ENCODE measurements at places on chromosomes 11 and 22.

DNA sequence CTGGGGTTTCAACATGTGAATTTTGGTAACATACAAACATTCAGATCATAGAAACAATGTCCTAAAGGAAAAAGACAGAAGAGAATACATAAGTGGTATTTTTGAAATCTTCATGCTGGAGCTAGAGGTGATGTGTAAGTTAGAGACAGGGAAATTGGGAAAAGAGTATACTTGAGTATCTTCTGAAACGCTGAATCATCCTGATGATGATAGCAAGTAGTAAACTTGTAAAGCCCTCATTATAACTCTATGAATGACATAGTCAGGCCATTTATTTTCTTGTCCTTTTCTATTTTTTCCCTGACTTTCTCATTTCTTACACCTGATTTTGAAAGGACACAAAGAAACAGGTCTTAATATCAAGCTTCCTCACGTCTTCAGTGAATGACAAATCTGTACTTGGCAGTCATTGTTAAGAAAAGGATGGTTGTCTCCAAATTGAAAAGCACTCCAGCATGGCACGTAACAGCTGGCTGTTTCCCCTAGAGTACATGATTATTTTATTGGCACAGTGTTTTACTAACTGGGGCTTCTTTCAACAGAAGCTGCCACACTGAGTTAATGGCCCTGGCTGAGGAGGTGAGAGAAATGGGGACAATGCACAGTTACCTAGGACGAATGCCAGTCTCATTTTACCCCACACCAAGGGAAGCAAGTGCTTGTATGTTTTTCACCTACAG lies 140.7 kb upstream of the CTSC start:
- DNase-seq, result no peak

DNA sequence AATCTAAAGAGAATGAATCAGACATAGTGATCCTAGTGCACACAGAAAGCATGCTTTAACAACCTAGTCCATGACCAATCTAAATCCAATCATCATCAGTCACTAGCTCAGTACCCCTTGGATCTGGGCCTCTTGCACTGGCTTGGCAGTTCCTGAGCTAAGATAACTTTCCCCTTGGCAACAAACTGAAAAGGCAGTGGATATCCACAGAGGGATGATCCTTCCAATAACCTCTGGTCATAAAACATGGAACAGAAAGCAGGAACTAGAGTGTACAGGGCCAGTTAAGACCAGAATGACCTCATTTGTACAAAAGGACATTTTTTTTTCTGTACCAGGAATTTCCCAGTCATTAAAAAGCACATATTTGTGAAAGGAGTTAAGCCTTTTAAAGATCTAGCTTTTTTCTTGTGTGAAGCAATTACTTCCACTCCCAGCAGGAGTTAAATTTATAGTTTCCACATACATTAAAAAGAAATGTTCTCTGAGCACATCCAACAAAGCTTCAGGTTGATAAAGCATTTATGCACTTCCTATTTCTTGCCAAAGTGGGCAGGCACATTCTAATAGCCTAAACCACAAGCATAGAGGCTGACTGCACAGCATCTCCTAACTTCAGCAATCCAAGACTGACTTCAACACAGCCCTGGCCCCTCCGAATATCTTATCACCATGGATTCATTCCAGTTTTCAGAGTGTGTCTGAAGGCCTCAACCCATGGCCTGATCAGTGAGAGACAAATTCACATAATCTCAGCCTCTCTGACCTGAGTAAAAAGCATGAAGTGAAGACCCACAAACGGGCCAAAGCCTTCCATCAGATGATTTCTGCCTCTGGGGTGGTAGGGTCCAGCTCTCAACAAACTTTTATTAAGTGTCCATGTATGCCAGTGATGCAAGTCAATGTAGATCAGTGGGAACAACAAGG lies 29.9 kb downstream of the GUCY1A2 start:
- DNase-seq, result no peak

DNA sequence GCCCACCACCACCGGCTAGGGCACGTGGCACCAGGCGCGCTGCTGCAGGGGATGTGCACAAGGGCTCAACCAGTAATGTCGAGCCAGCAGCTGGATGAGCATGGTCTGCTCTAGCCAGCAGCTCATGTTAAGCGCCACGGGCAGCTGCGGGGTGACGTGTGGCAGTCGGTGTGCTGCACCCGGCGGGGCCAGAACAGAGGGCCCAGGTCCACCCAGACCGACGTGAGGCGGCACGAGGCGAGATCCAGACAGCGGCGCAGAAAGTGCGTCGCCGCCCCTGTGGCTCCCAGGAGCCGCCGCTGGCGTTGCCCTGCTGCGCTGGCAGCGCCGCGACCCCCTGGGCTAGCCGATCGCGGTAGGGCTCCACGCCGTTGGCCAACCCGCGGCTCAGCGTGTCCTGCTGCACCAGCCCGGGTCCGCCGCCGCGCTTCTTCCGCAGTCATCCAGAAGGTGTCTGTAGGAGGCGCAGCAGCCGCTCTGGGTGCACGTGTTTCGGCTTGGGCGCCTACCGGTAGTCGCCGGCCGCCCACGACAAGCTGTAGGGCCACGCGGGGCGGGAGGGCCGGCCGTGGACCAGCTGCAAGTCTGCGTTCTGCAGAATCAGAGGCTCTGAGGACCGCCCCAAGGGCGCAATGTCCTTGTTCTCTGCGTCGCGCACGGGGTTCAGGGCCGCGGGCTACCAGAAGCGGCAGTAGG lies 4.6 kb upstream of the GALR3 start:
- DNase-seq, result no peak

DNA sequence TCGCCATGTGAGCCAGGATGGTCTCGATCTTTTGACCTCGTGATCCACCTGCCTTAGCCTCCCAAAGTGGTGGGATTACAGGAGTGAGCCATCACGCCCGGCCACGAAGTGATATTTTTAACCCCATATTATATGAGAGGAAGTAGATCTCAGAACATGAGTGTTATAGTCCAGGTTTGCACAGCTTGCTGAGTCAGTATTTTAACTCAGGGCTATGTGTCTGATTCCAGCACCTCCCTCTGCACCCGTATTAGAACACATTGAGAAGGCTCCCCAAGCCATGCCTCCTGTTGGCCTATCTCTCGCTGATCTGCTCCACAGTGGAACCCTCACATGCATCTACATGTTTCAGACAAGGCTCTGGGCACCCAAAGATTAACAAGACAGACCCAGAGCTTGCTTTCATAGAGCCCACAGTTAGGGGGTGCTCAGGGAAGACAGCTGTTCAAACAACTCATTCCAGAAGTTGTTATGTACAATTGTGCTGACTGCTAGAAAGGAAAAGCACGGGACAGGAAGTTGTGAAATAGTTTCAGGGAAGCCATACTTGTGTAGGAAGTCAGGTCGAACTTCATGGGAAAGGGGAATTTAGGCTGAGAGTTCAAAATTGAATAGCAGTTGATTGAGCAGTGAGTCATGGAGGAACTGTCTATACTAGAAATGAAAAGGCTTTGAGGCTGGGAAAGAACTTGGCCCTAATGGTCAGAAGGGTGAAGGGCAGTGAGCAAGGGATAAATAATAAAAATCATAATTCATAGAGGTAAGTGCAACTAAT lies 49.3 kb upstream of the CLPB start:
- DNase-seq, result peak; percentile 82

- no peak for DNase-seq
These were observed 1.9 kb downstream of the TEAD1 start for GRCh38 chr11:12675951-12676711.

- no peak for DNase-seq
These were observed 195.9 kb upstream of the SESN3 start for GRCh38 chr11:95426823-95427462.

DNA sequence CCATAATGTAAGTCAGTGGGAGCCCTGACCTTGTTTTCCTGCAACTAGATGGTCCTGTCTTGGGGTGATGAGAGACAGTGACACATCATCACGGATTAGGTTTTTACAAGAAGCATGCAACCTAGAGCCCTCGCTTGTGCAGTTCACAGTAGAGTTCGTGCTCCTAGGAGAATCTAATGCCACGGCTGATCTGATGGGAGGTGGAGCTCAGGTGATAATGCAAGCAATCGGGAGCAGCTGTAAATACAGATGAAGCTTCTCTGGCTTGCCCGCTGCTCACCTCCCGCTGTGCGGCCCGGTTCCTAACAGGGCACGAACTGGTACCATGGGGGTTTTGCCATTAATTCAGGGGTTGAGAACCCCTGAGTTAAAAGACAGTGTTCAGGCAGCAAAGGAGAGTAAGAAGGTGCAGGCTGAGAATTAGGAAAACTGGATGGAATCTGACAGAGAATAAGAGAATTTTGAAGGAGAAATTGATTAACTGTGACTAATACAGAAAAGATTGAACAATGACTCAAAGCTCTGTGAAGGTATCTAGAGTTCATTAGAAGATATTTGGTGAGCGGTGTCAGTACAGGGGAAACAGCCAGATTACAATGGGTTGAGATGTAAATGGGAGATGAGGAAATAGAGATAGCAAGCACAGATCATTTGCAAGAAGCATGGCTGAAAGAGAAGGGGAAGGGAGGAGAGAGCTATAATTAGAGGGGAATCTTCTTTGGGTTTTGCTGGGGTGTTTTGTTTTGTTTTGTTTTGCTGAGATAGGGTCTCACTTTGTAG lies 21.0 kb downstream of the WEE1 start:
- DNase-seq, result no peak

DNA sequence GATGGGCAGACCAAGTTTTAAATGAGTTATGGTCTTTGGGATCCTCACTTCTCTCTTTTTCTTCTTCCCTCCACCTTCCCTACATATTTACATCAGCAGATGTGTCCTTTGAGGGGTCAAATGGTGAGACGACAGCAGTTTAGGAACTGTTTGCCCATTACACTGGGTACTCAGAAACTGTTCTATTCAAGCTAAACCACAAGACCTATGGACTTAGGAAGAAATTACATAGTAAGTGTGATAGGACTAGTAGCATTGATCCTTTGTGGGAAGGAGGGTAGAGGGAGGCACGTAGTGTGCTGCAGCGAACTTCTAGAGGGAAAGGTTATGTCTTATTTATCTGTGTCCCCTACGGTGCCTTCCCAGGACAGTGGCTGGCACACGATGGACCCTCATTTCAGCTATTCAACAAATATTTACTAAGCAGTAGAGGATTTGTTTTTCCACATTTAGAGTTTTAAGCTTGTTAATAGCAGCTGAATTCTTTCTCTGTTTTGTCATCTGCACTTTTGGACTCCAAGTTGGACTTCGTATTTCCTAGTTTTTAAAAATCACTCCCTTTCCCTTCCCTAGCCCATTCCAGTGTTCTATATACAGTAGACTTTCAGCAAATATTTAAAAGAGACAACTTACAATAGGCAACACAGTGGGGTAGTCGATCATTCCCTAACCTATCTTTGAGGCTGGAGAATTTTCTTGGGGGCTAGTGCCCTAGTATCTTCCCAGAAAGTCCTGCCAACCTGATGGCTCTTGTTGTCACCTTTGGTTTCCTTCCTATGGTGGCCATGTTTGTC lies 13.9 kb downstream of the FZD4 start:
- no peak for DNase-seq

DNA sequence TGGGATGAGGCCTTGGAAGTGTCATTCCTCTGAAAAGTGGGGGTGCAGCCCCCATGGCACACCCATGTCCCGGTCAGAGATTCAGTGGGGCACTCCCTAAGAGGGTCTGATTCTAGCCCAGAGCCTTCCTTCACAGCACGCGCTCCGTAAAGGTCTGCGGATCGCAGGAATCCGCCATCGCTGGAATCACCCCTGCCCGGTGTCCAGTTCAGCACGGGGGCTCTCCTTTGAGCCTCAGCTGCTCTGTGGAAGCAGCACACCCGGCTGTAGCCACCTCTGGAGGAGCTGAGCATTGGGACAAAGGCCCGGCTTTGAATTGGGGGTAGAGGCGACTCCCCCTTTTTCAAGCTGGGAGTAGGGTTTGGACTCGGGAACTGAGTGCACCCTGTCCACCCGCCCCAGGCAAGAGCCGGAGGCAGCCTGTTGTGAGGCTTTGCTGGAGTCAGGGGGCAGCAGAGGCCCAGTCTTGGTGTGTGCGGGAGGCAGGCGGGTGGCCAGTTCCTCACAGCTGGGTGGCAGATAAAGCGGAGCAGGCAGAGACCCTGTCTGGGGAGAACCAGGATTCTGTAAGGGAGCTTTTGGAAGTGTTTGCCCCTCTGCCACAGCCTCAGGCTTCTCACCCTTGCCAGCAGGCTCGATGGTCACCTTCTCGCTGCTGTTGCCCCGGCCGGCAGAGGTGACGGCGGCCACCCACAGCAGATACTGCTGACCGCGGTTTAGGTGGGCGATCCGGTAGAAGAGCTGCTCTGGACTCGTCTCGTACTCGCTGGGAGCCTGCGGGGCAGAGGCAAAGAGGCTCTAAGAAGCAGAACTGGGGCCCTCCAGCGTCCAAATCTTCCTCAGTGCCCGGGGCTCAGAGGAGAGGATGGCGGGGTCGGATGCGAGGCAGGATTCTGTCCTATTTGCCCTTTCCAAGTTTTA lies 115.9 kb downstream of the CEP164 start:
- no peak for DNase-seq

DNA sequence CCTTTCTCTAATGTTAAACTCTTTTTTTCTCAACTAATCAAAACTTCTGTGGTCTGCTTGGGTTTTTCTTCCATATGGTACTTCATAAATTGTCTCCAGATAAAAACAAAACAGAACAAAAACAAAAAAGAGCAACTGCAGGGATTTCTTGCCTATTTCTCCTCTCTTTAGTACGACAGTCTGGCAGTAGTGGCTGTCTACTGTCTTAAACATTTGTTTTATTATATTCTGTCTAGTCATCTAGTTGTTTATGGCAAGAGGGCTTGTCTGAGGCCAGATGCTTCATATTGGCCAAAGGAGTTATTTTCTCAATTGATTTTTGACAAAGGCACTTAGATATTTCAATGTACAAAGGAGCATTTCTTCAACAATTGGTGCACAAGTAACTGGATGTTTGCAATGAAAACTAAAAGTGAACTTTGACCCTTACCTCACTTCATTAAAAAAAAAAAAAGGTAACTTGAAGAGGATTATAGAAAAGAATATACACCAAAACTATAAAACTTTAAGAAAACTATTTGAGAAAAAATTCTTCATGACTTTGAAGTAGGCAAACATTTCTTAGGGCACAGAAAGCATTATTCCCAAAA lies 404.2 kb downstream of the LUZP2 start:
- DNase-seq, result no peak

- no peak for DNase-seq
These were observed 32.6 kb downstream of the RTN4R start for GRCh38 chr22:20235389-20235991.

DNA sequence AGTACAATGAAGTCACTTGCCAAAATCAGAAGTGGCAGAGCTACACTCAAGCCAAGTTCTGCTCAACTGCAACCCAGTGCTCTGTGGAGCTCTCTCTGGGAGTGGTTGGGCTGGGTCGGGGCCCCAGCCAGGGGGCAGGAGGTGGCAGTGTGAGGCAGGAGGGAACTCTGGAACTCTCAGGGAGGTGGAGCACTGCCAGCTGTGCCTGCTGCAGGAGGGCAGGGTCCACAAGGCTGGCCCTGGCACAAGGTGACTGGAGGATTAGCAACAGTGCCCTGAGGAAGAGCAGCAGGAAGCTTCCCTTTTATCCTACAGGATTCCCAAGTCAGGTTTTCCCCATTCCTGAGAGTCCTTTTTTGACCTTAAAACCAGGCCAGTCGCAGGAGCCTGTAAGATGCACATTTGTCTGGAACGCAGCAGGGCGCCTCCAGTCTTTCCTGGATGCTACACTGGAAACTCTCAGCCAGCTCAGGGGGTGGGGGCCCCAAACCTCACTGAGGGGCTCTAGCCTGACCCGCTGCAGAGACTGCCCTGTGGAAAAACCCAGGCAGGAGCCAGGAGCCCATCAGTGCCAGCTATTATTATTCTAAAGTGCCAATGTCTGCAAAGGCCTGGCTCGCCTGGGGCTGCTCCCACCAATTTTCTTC lies 31.8 kb downstream of the DKK3 start:
- no peak for DNase-seq

All from AML-193 (cell line).